Activated CD8-positive, alpha-beta memory T cell treated with anti-CD3 and anti-CD28 coated beads, Interleukin-2, amount 10 ng/mL, durations not matched to agents 7 days and 5 days (primary cell): ENCODE measurements at places on chromosomes 16 and 17. TPM values are rescaled to one million over a fixed set of nuclear protein-coding genes. Genes with fewer than 3 reads are reported as not detected.
A peak's percentile ranks its signal among the peaks of the same experiment; 100 is the strongest.

DNA sequence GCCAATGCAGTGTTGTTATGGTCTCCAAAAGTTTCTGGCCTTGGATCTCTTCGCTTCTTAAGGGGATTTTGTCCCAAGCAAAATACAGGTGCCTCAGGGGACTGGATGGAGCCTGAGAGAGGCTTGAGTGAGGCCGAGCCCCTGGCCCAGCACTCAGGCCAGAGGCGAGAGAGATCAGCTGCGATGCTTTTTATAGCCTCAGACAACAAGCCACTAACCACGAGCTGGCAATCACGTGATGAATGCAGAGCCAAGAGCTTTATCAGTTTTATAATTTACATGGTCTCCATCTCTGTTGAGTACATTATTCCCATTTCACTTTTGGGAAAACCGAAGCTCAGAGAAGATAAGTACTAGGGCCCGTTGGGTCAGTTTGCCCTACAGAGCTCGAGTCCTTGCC is 360.0 kb upstream of the CDH5 start:
- H3K4me3 ChIP-seq: no peak overlapping the region
- H3K27ac ChIP-seq: no peak overlapping the region
- no peaks in the 10 kb centered on the region for H3K27me3 ChIP-seq
- no peaks in the 10 kb centered on the region for H3K36me3 ChIP-seq
- no peaks in the 10 kb centered on the region for H3K4me1 ChIP-seq
- DNase-seq: no peak

GRCh38 chr16:89375021-89375420 is 115.3 kb downstream of the ANKRD11 start:
- DNase-seq: no peak
- no peaks in the 10 kb centered on the region for H3K27me3 ChIP-seq
- peaks cover 34% of the 10 kb centered on the region for H3K36me3 ChIP-seq

Gene SMIM22
- not detected for total RNA-seq

Gene SLC13A2
- not detected for total RNA-seq

- H3K27me3 ChIP-seq: peaks cover 16% of the 10 kb centered on the region
- no peak overlapping the region for H3K27ac ChIP-seq
- no peaks in the 10 kb centered on the region for H3K36me3 ChIP-seq
Measured at GRCh38 chr17:45345554-45346215, 28.9 kb upstream of the MAP3K14 start.

Gene LSM12
- total RNA-seq: 68.3 TPM

Gene RTN4RL1
- 0.09 TPM for total RNA-seq

DNA sequence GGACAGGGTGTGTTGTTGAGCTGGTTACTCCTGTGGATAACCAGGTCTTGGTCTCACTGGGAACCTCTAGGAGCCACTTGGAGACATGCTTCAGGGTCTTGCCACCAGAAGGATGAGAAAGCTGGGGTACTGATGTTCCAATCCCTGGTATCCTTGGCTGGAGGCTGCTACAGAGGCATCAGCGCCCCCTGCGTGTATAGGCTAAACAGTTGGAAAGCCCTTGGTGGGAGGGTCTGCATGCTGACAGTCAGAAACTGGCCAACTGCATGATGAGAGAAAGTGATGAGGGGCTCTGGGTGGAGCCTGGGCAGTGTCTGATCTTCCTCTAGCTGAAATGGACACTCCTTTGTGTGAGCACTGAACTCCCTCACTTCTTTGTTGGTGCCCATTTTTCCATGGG is 536.9 kb downstream of the XYLT1 start:
- DNase-seq: no peak
- H3K27me3 ChIP-seq: peaks cover 11% of the 10 kb centered on the region
- no peaks in the 10 kb centered on the region for H3K4me1 ChIP-seq

Gene ATP2C2
- not detected for total RNA-seq

DNA sequence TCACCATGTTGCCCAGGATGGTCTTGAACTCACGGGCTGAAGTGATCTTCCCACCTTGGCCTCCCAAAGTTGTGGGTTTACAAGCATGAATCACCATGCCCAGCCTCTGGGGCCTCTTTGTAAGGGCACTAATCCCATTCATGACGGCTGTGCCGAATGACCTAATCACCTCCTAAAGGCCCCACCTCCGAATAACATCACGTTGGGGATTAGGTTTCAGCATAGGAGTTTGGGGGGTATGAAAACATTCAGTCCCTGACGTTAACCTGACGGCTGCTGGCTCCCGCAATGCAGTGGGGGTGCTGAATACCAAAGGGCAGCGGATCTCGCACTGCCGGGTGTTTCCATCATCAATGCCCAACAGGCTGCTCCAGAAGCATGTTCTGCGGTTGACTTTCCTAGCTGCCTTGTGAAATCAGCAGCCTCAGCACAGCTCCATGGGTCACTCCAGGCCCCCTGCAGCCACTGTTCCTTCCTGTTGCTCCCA is 120.8 kb upstream of the SEC14L1 start:
- H3K4me3 ChIP-seq: no peak overlapping the region
- no peak overlapping the region for H3K27ac ChIP-seq
- no peak for DNase-seq
- peaks cover 3% of the 10 kb centered on the region for H3K27me3 ChIP-seq
- H3K36me3 ChIP-seq: no peaks in the 10 kb centered on the region

Gene PARD6A
- 15.5 TPM for total RNA-seq

- H3K27me3 ChIP-seq: peaks cover 2% of the 10 kb centered on the region
- H3K36me3 ChIP-seq: no peaks in the 10 kb centered on the region
- H3K27ac ChIP-seq: no peak overlapping the region
- H3K4me3 ChIP-seq: no peak overlapping the region
- no peaks in the 10 kb centered on the region for H3K4me1 ChIP-seq
Measured at GRCh38 chr16:49920397-49920796, 64.5 kb upstream of the ZNF423 start.

- no peak overlapping the region for H3K27ac ChIP-seq
- H3K4me1 ChIP-seq: no peaks in the 10 kb centered on the region
- H3K36me3 ChIP-seq: no peaks in the 10 kb centered on the region
- H3K4me3 ChIP-seq: no peak overlapping the region
- DNase-seq: no peak
- no peaks in the 10 kb centered on the region for H3K27me3 ChIP-seq
Measured at GRCh38 chr16:76232704-76233103, 44.5 kb upstream of the CNTNAP4 start.

GRCh38 chr16:51577621-51578303 is 426.7 kb upstream of the SALL1 start:
- H3K27ac ChIP-seq: no peak overlapping the region
- H3K4me1 ChIP-seq: no peaks in the 10 kb centered on the region
- DNase-seq: no peak
- H3K4me3 ChIP-seq: no peak overlapping the region
- H3K36me3 ChIP-seq: no peaks in the 10 kb centered on the region
- no peaks in the 10 kb centered on the region for H3K27me3 ChIP-seq

Gene B4GALNT2
- total RNA-seq: 0.02 TPM

DNA sequence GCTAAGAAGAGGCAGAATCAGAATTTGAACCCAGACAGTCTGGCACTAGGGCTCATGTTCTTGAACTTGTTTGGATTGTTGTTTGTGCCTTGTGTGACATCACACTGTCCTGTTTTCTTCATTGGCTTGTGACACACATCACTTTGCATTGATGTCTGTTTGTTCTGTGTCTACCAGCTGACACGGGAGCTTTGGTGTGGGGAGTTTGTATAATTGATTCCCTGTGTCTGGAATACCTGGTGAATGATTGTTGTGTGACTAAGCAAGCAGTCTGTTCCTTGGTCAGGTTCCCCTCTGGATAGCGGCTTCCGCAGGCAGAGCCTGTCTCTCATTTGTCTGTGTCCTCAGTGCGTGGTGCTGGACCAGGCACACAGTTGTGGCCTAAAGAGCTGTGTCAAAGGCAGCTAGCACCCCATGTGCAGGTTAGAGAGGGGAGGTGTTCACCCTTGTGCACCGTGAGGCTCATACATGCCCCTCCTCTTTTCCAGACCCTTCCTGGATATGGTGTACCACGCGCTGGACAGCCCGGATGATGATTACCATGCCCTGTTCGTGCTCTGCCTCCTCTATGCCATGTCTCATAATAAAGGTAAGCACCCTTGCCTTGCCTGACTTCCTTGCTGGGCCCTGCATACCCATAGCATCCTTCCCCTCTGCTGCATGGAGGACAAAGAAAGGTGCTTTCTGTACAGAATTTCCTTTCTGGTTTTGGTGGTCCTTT is 80.1 kb downstream of the CLEC16A start:
- no peaks in the 10 kb centered on the region for H3K27me3 ChIP-seq
- peaks cover 39% of the 10 kb centered on the region for H3K4me1 ChIP-seq
- peaks cover 80% of the 10 kb centered on the region for H3K36me3 ChIP-seq
- peak overlapping the region; percentile 90 for H3K27ac ChIP-seq

DNA sequence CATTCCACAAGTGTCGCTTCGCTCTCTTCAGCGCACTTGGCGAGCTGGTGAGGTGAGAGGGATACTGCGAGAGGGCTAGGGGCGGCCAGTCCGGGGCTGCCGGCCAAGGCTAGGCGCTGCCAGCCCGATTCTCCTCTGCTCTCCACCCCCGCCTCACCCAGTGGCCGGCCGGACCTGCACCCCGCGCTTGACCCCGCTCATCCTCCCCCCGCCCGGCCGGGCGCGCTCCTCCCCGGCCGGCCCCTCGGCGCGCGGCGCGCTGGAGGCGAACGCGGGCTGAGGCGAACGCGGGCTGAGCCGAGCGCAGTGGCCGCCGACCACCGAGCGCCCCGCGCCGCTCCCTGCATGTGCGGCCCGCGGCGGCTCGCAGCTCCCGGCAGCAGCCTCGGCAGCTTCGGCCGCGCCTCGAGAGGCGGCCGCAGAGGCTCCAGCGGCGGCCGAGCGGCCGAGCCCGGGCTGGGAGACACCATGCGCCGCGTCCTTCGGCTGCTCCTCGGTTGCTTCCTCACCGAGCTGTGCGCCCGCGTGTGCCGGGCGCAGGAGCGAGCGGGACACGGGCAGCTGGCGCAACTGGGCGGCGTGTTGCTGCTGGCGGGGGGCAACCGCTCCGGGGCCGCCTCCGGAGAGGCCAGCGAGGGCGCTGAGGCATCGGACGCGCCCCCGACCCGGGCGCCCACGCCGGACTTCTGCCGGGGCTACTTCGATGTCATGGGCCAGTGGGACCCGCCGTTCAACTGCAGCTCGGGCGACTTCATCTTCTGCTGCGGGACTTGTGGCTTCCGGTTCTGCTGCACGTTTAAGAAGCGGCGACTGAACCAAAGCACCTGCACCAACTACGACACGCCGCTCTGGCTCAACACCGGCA is at the start of gene SHISA9:
TSS of gene SHISA9 (plus strand) at position 2 of the 865 bp plus-strand sequence.
- H3K27me3 ChIP-seq: peaks cover 79% of the 10 kb centered on the region
- no peaks in the 10 kb centered on the region for H3K36me3 ChIP-seq
- no peak within 1 kb of the TSS for H3K27ac ChIP-seq
- H3K4me3 ChIP-seq: no peak within 1 kb of the TSS
- H3K4me1 ChIP-seq: peaks cover 2% of the 10 kb centered on the region

Gene PRDM7
- not detected for total RNA-seq

Gene RHOT1
- total RNA-seq: 28.2 TPM

DNA sequence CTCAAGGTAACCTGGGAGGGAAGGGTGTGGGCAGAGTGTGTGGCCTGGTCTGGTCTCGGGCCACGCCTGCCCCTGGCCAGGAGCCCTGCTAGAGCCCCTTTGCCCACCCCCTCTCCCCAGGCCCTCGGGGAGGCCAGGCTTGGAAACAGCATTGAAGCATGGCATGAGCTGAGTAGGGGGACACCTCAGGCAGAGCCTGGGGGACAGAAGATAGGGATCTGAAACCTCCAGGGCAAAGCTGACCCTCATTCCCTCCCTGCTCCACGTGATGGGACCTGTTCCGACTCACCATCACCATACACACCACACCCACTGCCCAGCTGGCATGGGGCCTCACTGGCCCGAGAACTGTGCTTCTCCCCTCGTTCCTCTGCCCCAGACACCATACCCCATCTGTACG is 2.5 kb downstream of the RFNG start:
- no peaks in the 10 kb centered on the region for H3K36me3 ChIP-seq
- H3K4me3 ChIP-seq: no peak overlapping the region
- no peaks in the 10 kb centered on the region for H3K27me3 ChIP-seq
- DNase-seq: no peak
- H3K27ac ChIP-seq: no peak overlapping the region
